ENCODE measurements at places on chromosomes 6 and 20.

DNA sequence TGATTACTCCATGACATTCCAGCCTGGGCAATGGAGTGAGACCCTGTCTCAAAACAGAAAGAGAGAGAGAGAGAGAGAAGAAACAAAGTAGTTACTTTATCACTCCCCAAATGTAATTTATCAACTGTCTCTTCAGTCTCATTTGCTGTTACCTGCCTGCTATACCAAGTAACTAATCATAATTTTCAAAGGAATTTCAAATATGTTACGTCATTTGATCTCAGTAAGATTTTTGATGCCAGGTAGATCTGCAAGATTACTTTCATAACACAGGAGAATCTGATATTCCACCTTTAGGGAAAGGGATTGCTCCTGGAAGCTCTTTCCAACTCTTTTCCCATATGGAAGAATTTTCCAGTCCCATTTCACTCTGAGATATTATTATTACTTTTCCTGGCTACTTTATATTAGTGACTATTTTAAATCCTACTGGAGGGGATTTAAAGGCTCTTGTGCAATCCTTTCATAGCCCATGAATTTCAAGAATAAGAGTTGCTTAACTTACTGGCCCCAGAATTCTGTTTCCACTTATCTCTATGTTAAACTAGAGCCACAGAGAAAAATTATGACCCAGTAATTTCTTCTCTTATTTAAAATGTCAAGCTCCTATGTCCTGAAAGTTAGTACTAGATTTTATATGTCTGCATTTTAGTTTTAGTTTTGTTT lies 390.2 kb upstream of the FLRT3 start:
- DNase-seq: no peak

GRCh38 chr6:15317251-15317650 lies 71.4 kb downstream of the JARID2 start:
- no peak for DNase-seq

GRCh38 chr6:41190791-41191190 lies 10.2 kb downstream of the TREML2 start:
- no peak for DNase-seq

GRCh38 chr20:24966317-24967012 lies 17.4 kb downstream of the CST7 start:
- DNase-seq: no peak

GRCh38 chr6:95197590-95197989 lies 379.7 kb upstream of the MANEA start:
- DNase-seq: no peak

- DNase-seq: no peak
These were observed 49.7 kb downstream of the PTPRA start for GRCh38 chr20:2922957-2923356.

DNA sequence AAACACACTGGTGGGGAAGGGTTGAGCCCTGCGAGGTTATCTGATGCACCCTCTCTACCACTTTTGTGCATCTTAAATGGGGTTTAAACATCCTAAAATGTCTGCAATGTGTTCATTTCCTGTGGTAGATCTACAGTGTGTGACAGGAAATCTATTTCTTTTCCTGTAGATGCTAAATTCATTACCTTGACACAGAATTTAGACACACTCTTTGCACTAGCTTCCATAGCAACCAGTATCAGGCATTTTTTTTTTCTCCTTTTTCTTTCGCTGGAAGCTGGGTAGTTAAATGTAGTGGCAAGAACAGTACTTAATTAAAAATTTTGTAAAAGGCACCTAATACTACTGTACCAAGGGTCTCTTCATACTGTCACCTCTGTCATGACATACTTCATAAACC lies 141.1 kb downstream of the RFPL4B start:
- DNase-seq: no peak

DNA sequence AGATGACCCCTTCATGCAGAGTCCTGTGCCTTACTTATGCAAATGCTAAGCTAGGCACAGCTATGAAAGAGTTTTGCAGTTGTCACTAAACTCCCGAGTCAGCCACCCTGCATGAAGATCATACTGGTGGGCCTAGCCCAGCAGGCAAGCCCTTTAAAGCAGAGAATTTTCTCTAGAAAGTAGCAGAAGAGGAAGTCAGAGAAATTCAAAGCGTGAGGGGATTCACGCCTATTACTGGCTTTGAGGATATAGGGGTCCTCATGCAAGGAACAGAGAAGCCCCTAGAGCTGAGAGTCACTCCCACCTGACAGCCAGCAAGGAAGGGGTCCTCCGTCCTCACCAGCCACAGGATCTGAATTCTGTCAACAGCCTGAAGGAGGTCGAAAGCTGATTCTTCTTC lies 54.6 kb downstream of the MYB start:
- DNase-seq: no peak

- DNase-seq: peak; percentile 85
These were observed 88.0 kb downstream of the FAM217A start for GRCh38 chr6:3990692-3991491.

DNA sequence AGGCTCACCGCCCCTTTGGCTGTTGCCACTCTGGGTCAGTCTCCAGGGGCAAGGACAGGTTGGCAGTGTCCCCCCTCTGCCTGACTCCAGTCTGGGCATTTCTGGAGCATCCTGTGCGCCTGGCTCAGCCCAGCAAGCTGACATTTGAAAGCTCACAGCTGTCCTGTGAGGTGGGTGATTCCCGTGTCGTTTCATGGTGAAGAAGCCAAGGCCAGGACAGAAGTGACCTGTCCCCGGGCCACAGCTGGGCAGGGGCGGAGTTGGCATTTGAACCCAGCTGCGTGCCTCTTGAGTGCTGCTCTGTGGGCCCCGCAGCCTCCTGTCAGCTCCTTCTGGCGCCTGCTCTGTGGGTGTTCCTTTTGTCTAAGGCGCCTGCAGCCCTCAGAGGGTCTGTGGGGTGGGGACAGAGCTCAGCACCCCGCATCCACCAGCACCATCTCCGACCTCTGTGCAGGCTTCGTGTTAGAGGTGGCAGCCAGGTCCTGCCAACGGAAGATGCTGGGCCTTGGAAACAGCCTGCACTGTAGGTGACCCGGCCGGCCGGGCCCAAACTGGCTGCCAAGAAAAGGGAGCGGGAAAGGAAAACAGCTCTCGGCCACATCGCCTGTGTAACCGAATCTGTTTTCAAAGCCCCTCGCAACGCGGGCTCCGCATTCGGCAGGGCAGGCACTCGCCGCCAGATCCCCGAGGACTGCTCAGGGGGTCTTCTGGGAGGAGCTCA lies 5.8 kb upstream of the GATA5 start:
- no peak for DNase-seq

DNA sequence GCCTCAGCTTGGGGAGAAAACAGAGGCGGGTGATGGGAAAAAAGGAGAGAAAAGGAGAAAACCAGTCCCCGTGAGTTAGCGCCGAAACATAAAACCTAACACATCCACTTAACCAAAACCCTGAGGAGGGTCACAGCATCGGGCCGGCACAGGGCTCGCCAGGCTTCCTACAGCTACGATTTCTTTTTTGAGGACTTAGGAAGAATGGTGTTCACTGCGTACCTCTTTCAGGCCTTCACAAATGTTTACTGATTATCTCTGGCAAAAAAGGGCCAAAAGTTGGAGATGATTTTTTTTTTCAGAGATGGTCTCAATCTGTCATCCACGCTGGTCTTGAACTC lies 48.8 kb downstream of the DSTN start:
- no peak for DNase-seq

DNA sequence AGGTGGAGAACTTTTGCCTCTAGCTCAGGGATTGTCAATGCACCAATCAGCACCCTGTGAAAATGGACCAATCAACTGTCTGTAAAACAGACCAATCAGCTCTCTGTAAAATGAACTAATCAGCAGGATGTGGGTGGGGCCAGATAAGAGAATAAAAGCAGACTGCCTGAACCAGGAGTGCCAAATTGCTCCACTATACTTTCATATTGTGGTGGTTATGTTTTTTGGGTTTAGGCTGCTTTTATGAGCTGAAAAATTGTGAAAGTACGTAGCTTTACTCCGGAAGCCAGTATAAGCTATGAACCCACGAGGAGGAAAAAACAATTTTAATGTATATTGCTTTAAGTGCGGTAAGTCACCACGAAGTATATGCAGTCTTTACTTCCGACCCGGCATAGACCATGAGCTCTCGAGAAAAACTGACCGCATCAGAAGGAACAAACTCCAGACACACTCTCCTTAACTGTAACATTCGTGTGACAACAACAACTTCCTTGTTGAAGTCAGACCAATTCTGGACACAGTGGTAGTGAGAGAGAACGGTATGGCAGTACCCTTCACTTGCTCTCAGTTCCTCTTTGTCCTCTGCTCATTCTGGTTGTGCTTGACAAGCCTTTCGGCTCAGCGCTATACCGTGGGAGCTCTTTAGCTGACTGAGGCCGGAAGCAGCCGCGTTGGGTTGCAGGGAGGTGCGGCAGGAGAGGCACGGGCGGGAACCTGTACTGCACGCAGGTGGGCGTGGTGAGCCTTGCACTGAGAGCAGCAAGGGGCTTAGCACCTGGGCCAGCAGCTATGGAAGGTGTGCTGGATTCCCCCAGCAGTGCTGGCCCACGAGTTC lies 81.9 kb upstream of the E2F3 start:
- peak; percentile 82 for DNase-seq

- DNase-seq: peak; percentile 26
These were observed 201.0 kb upstream of the CEP162 start for GRCh38 chr6:84428300-84428907.

GRCh38 chr6:115363379-115363778 lies 697.3 kb downstream of the FRK start:
- no peak for DNase-seq

- no peak for DNase-seq
These were observed 113.3 kb downstream of the TASP1 start for GRCh38 chr20:13525225-13525940.

- DNase-seq: peak; percentile 90
These were observed 60.0 kb downstream of the TRIM27 start for GRCh38 chr6:28863604-28864325.

DNA sequence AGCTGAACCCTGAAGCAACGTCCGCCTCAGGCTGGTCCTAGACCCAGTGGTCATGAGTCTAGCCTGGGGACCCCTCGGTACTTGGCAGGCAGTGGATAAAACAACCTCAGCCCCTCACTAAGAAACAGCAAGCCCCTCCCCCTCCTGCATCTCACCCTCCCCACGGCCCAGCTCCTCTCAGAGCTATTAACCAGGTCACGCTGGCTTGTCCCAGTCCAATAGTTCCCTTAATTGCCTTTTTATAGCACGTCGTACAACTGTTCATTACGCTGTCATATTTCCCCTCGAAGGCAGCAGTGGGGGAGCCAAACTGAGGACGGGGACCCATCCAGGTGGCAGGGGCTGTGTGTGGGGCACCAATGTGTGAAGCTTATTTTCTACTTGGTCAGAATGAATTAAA lies 8.6 kb upstream of the SLC32A1 start:
- no peak for DNase-seq

GRCh38 chr6:135291288-135292076 lies 110.4 kb downstream of the MYB start:
- DNase-seq: no peak

GRCh38 chr6:130525408-130525807 lies 159.6 kb downstream of the TMEM200A start:
- DNase-seq: no peak

- DNase-seq: no peak
These were observed 113.9 kb downstream of the NFATC2 start for GRCh38 chr20:51428401-51429143.

DNA sequence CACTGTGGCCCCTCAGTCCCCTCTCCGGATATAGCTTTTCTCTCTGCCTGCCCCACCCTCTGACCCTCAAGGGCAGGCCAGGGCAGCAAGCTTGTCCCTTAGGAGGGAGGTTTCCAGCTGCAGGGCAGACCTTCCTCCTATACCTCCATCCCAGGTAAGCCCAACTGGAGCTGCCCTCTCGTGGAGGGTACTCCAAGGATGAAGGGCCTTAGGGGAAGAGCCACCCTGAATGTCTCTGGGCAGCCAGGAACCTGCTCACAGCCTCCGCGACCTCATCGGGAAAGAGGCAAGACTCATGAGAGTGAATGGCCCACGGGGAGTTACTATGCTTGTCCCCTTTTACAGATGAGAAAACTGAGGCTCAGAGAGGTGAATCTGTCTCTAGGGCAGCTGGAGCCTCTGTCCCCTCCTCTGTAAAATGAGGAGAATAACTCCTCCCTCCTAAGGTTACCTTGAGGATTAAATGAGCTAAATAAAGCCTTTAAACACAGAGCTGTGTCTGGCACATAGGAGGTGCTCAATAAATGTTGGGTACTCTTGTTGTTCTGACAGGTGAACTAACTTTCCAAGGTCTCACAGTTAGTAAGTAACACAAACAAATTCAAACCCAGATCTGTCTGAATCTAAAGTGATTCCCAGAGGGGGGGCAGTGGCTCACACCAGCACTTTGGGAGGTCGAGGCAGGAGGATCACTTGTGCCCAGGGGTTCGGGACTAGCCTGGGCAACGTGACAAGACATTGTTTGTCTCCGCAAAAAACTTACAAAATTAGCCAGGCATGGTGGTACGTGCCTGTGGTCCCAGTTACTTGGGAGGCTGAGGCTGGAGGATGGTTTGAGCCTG lies 12.1 kb downstream of the SRXN1 start:
- no peak for DNase-seq

GRCh38 chr6:158023597-158023939 lies 41.9 kb downstream of the SYNJ2 start:
- DNase-seq: no peak

Measured in activated CD4-positive, alpha-beta T cell treated with anti-CD3 and anti-CD28 coated beads for 48 hours (primary cell).